CD4-positive, alpha-beta memory T cell (primary cell): ENCODE measurements at places on chromosomes 13 and 19. TPM values are rescaled to one million over a fixed set of nuclear protein-coding genes. Genes with fewer than 3 reads are reported as not detected.

GRCh38 chr13:43986421-43986981 lies 106.8 kb downstream of the LACC1 start:
- DNase-seq, result no peak
- H3K27ac ChIP-seq, result no peak overlapping the region
- H3K4me1 ChIP-seq, result no peaks in the 10 kb centered on the region
- H3K4me3 ChIP-seq, result no peak overlapping the region
- H3K27me3 ChIP-seq, result no peaks in the 10 kb centered on the region

DNA sequence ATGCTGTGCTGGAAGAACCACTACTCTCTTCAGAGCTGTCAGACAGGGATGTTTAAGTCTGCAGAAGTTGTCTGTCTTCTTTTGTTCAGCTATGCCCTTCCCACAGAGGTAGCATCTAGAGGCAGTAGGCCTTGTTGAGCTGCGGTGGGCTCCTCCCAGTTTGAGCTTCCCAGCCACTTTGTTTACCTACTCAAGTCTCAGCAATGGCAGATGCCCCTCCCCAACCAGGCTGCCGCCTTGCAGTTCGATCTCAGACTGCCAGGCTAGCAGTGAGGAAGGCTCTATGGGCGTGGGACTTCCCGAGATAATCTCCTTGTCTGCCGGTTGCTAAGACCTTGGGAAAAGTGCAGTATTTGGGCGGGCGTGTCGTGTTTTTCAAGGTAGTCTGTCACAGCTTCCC lies 42.1 kb upstream of the UQCRFS1 start:
- no peaks in the 10 kb centered on the region for H3K27me3 ChIP-seq
- H3K36me3 ChIP-seq, result no peaks in the 10 kb centered on the region
- H3K4me1 ChIP-seq, result no peaks in the 10 kb centered on the region
- DNase-seq, result no peak
- H3K27ac ChIP-seq, result no peak overlapping the region
- no peak overlapping the region for H3K4me3 ChIP-seq

Gene ZSCAN18
- polyA plus RNA-seq, result 16.4 TPM

DNA sequence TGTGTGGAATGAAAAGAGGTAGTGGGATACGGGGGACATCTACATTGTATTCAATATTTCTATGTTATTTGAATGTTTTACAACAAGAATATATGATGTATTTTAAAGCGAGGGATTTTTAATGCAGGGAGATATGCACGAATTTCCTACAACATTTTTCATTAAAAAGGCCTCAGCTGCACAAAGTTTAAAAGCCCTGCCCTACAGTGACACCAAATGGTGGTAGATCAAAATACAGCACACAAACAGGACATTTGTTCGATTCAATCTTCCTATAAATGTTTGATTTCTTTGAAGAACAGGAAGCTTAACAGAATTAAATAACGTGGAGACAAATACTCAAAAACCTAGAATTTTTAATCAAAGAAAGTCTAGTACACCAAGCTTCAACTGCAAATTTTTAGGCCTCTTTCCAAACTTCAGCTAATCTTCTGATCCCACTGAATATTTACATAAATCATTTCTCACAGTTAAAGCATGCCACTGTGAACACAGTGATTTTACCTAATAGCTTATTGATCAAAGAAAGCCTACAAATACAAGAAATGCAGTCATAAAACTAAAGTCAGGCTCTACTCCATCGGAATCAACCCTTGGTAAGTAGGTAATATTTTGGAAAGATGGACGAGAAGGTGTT lies 257.2 kb downstream of the DIAPH3 start:
- no peak for DNase-seq
- no peaks in the 10 kb centered on the region for H3K4me1 ChIP-seq
- no peaks in the 10 kb centered on the region for H3K36me3 ChIP-seq
- H3K4me3 ChIP-seq, result no peak overlapping the region
- no peaks in the 10 kb centered on the region for H3K27me3 ChIP-seq

- H3K4me3 ChIP-seq, result no peak overlapping the region
- H3K4me1 ChIP-seq, result no peaks in the 10 kb centered on the region
- H3K27me3 ChIP-seq, result no peaks in the 10 kb centered on the region
- no peak for DNase-seq
- peaks cover 52% of the 10 kb centered on the region for H3K36me3 ChIP-seq
These were observed 15.2 kb upstream of the PIK3R2 start for GRCh38 chr19:18137657-18138339.

DNA sequence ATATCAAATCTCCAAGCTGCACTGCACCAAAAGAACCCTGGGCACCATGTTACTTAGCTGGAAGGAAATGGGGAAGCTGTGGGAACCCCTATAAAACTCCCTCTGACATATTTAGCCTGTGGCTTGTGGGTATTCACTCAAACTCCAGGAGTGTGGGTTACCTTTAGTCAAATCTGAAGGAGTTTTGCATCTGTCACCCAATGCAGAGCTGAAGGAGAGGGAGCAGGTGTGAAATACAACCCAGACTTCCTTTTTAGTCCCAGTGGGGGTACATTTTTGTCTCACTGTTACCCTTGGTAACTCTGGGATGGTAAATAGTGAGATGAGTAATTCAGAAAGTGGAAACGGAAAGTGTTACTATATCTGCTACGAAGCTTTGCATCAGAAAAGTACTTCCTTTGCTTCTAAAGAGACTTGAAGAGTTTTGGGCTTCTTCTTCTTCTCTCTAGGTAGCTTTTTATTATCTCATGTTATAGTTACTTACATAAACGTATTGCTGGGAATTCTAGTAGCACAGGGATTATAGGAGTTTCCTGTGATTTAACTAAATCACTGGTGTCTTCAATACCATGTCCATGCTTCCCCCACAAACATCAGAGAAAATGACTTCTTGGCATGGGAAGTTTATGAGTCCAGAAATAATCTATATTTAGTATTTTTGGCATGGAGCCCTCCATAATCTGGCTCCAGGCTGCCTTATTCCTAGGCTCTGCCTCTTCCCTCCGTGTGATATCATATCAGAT lies 105.9 kb downstream of the AKAP11 start:
- H3K4me3 ChIP-seq, result no peak overlapping the region
- peak overlapping the region; percentile 17 for H3K27ac ChIP-seq
- peak; percentile 32 for DNase-seq
- H3K27me3 ChIP-seq, result no peaks in the 10 kb centered on the region

DNA sequence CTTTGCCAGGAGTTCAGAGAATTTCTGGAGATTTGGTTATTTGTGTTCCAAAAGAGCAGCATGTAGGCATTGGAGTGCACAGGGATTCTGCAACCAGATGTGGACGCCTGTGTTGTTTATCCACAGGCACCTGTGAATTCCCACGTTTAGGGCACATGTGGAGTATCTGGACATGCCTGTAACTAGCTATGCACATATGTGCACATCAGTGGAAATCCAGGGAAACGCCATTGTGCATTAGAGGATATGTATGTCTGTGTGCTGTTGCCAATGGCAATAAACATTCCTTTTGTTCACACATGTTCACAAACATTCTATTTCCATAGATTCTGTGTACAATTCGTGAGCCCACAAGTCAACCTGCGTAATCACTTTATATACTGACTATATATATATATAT lies 34.7 kb downstream of the OLFM2 start:
- H3K4me1 ChIP-seq, result no peaks in the 10 kb centered on the region
- H3K36me3 ChIP-seq, result no peaks in the 10 kb centered on the region
- DNase-seq, result no peak
- H3K4me3 ChIP-seq, result no peak overlapping the region

- no peaks in the 10 kb centered on the region for H3K4me1 ChIP-seq
- H3K4me3 ChIP-seq, result no peak overlapping the region
- H3K36me3 ChIP-seq, result peaks cover 9% of the 10 kb centered on the region
- no peak overlapping the region for H3K27ac ChIP-seq
- no peaks in the 10 kb centered on the region for H3K27me3 ChIP-seq
These were observed 8.0 kb upstream of the PPP6R1 start for GRCh38 chr19:55266840-55267239.

DNA sequence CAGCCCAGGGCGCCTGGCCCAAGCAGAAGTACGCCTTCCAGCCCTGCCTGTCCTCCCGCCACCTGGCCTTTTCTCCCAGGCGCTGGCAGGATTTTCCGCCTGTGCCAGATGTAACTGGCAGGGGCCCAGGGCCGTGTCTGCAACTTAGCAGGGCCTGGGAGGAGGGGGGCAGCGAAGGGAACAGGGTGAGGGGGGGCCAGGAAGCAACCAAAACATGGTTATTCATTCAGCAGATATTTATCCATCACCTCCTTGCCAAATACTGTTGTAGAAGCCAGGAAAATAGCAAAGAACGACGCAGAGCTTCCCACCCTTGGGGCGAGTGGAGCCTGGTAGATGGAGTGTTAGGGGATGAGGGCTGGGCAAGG lies 5.6 kb downstream of the TLE6 start:
- no peaks in the 10 kb centered on the region for H3K27me3 ChIP-seq
- H3K36me3 ChIP-seq, result no peaks in the 10 kb centered on the region
- no peak overlapping the region for H3K27ac ChIP-seq
- H3K4me1 ChIP-seq, result no peaks in the 10 kb centered on the region

GRCh38 chr13:43567608-43568007 lies 219.2 kb downstream of the ENOX1 start:
- H3K27ac ChIP-seq, result no peak overlapping the region
- H3K36me3 ChIP-seq, result no peaks in the 10 kb centered on the region
- H3K4me3 ChIP-seq, result no peak overlapping the region
- no peak for DNase-seq
- no peaks in the 10 kb centered on the region for H3K4me1 ChIP-seq

GRCh38 chr13:23372264-23372906 lies 61.1 kb downstream of the SACS start:
- peaks cover 16% of the 10 kb centered on the region for H3K36me3 ChIP-seq
- no peak for DNase-seq
- no peak overlapping the region for H3K27ac ChIP-seq
- peaks cover 37% of the 10 kb centered on the region for H3K4me1 ChIP-seq

GRCh38 chr13:44573790-44574465 lies 2.2 kb downstream of the TSC22D1 start:
- no peak for DNase-seq
- H3K4me3 ChIP-seq, result no peak overlapping the region
- H3K4me1 ChIP-seq, result peaks cover 57% of the 10 kb centered on the region
- H3K36me3 ChIP-seq, result no peaks in the 10 kb centered on the region
- no peaks in the 10 kb centered on the region for H3K27me3 ChIP-seq

GRCh38 chr19:827710-828321 lies at the start of gene AZU1:
Gene AZU1, plus strand, starts transcription at chr19:827837. Its CDS starts 10 bp downstream, at chr19:827847.
- no peaks in the 10 kb centered on the region for H3K4me1 ChIP-seq
- no peaks in the 10 kb centered on the region for H3K36me3 ChIP-seq
- H3K27ac ChIP-seq, result no peak within 1 kb of the TSS
- DNase-seq, result no peak
- no peak within 1 kb of the TSS for H3K4me3 ChIP-seq
- no peaks in the 10 kb centered on the region for H3K27me3 ChIP-seq

Gene ZBTB32
- 0.45 TPM for polyA plus RNA-seq

Gene WDR87
- polyA plus RNA-seq, result not detected

DNA sequence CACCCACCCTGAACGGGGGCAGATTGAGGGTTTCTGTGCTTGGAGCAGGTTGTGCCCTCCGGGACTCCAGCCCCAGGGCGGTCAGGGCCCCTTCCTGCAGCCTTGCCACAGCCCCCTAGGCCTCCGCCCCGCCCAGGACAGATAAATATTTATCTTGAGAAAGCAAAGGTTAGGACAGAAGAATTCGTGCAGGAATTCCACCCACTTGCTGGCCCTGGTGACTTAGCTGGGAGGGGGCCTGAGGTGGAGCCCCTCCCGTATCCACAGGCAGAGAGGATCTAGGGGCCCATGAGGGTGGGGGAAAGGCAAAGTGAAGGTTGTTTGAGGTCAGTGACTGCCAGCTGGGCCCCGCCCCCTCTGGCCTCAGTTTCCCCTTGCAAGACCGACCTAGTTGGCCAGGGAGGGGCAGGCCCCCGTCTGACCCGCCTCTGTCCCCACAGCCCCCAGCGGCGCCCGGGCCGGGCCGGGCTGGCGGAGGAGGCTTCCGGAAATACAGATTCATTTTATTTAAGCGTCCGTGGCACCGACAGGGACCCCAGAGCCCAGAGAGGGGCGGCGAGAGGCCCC lies 5.2 kb downstream of the MIDN start:
- peaks cover 29% of the 10 kb centered on the region for H3K36me3 ChIP-seq
- peaks cover 52% of the 10 kb centered on the region for H3K4me1 ChIP-seq
- peak overlapping the region; percentile 66 for H3K4me3 ChIP-seq
- peak overlapping the region; percentile 86 for H3K27ac ChIP-seq
- no peak for DNase-seq
- H3K27me3 ChIP-seq, result no peaks in the 10 kb centered on the region

- no peak for DNase-seq
- no peaks in the 10 kb centered on the region for H3K4me1 ChIP-seq
- no peak overlapping the region for H3K27ac ChIP-seq
- no peaks in the 10 kb centered on the region for H3K36me3 ChIP-seq
- H3K4me3 ChIP-seq, result no peak overlapping the region
- no peaks in the 10 kb centered on the region for H3K27me3 ChIP-seq
These were observed 758.9 kb downstream of the UQCRFS1 start for GRCh38 chr19:28454083-28454482.

DNA sequence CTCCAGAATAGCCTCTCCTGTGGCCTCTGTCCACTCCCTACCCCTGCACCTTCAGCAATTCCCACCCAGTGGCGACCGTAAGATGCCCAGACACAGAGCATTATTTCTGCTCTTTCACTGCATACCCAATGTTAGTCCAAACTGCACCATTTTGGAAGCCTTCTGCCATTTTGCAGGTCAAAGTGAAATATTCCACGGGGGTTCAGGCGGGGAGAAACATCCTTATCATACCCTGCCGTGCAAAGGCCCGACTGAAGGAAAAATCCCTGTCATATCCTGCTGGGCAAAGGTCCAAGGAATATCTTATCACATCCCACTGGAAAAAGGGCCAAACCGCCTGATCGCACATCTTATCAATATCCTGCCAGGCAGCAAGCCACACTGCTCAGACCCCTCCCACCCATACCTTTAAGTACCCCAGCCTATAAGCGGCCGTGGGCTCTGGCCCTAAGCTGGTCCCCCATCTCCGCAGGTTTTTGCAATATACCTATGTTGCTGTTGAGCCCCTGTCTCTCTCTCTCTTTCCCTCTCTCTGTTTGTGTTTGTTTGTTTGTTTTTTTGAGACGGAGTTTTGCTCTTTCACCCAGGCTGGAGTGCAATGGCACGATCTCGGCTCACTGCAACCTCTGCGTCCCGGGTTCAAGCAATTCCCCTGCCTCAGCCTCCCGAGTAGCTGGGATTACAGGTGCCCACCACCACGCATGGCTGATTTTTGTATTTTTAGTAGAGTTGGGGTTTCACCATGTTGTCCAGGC lies 18.2 kb downstream of the CLEC11A start:
- H3K4me3 ChIP-seq, result no peak overlapping the region
- H3K27ac ChIP-seq, result no peak overlapping the region
- H3K27me3 ChIP-seq, result no peaks in the 10 kb centered on the region
- DNase-seq, result no peak
- no peaks in the 10 kb centered on the region for H3K36me3 ChIP-seq

GRCh38 chr13:21458451-21458812 lies 671 bp downstream of the ZDHHC20 start:
- H3K4me1 ChIP-seq, result peaks cover 46% of the 10 kb centered on the region
- peak overlapping the region; percentile 72 for H3K4me3 ChIP-seq
- H3K27ac ChIP-seq, result peak overlapping the region; percentile 86
- peak; percentile 44 for DNase-seq
- no peaks in the 10 kb centered on the region for H3K36me3 ChIP-seq

Gene KIR3DL2
- polyA plus RNA-seq, result 1.5 TPM

- H3K4me1 ChIP-seq, result no peaks in the 10 kb centered on the region
- H3K27ac ChIP-seq, result no peak overlapping the region
- peaks cover 42% of the 10 kb centered on the region for H3K36me3 ChIP-seq
- no peak for DNase-seq
- no peak overlapping the region for H3K4me3 ChIP-seq
These were observed 36.4 kb downstream of the EPS15L1 start for GRCh38 chr19:16435238-16435917.

GRCh38 chr19:30783212-30783611 lies 411.0 kb downstream of the ZNF536 start:
- no peaks in the 10 kb centered on the region for H3K4me1 ChIP-seq
- H3K36me3 ChIP-seq, result no peaks in the 10 kb centered on the region
- H3K4me3 ChIP-seq, result no peak overlapping the region
- no peak overlapping the region for H3K27ac ChIP-seq

Gene ZNF625
- polyA plus RNA-seq, result 0.52 TPM
